ENCODE measurements at places on chromosomes 2 and 18.

DNA sequence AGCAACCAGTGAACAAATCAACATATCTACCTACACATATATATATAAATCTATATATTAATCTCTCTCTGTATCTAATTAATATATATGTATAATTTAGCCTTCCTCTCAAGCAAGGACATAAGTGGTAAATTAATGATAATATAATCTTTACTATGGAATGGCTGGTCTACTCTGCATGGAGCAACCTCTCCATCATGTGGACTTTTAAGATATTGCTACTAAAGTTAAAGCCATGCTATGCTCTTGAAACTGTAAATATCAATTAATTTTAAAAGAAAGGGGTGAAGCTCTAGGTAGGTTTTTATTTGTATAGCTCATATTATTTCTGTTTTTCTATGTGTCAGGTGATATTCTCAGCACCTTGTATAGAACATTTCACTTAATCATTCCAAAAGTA lies 147.0 kb downstream of the PPP1R1C start:
- DNase-seq: no peak

DNA sequence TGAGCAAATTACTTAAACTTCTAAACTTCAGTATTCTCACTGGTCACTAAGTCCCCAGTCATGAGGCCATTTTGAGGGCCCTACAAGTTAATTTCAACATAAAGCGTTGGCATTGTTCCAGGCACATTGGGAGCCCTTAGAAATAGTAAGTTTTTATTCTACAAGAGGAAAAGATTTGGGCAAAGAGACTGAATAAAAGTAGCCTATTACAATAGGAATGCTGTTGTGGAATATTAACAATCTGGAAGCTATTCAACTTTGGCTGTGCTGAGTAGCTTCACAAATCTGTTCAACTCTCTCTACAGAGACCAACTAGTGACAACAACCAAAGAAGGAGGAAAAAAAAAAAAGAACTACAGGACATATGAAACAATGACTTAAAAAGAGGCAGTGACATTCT lies 1287.5 kb upstream of the NXPH2 start:
- DNase-seq: no peak

- DNase-seq: no peak
Observed at GRCh38 chr18:27030421-27030820, 154.7 kb downstream of the CHST9 start.

DNA sequence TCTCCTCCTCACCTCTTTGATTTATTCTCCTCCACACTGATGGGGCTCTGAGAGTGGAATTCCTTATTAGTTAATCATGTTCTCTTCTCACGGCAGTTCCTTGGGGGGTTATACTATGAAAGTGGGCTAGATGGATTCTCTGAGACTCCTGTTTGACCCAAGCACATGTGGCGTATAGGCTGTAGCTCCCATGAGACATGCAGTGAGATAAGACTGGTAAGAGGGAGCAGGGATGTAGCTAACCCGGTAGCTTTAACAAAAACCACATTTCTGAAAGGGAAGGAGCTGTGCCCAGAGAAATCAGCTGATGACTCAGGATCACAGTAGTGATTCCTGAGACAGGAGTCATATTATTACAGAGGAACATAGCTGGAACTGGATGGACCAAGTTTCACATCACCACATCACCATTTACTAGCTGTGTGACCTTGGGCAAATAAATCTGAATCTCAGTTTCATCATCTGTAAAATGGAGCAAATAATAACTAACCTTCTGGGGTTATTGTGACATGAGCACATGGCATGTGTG lies 82.9 kb downstream of the CRIM1 start:
- peak; percentile 62 for DNase-seq

DNA sequence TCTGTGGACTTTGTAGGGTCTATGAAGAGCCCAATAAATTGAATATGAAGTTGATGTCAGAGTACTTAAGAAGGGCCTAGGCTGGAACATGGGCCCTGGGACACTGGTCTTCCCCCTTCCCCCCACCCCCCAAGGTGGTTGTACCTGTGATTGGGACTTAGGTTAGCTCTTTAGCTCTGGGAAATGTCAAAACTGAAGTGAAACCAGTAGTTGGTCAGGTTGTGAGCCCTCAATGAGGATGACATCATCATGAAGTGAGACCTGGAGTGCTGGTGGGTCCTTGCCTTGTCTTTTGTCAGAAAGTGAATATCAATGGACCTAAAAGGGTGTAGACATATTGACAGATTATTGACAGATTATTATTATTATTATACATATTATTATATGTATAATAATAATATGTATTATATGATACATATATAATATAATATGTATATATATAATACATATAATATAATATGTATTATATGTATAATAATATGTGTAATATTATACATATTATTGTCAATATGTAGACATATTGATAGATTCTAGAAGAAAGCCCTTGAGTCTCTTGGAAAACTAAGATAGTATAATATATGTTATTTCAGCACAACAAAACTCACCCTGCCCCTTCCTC lies 5.4 kb downstream of the MARS2 start:
- no peak for DNase-seq

- no peak for DNase-seq
Observed at GRCh38 chr18:78390348-78390951, 589.2 kb upstream of the SALL3 start.

GRCh38 chr2:207390302-207391095 lies 139.3 kb upstream of the CREB1 start:
- no peak for DNase-seq

- no peak for DNase-seq
Observed at GRCh38 chr2:178296394-178297090, 102.2 kb downstream of the OSBPL6 start.

DNA sequence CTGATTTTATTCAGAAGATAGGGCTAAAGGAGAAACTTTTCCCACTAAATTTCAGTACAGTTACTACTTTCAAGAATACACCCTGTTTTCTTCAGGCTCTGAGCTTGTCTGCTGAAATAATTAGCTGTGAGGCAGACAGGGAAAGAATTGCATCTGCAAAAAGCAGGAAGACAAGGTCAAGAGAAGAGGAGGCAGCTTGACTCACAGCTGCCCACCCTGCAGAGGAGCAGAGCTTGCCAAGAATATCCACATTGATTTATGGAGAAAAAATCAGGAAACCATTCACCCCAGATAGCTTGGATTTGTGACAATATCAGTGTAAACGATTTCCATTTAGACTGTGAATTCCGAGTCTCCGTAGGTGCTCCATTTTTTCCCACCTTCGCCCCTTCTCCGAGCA lies 49.0 kb downstream of the ACTR2 start:
- DNase-seq: no peak

DNA sequence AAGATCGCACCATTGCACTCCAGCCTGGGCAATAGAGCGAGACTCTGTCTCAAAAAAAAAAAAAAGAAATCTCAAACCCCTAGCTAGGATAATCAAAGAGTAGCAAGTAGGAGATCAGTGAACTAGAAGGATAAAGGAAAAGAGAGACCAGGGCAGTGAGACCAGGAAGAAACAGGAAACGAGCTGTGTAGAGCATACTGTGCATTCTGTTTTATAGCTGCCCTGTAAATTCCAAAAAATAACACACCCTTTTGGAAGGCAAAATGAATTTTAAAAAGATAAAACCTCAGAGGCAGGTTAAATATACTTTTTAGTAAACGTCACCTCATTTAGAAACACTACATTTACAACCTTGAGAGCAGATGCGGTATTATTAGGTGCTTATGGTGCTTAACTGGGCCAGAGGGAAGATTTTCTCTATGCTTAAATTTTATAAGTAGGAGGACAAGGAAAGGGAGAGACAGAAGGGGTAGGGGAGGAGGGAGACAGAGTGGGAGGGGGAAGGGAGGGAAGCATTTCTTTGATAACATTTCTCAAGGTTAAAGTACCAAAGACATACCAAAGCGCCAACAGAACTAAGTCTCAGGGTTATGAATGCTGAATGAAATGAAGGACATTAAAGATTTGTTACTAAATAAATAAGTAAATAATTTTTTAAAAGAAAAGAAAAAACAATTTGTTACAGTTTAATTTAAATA lies 30.1 kb downstream of the FEZ2 start:
- DNase-seq: no peak

DNA sequence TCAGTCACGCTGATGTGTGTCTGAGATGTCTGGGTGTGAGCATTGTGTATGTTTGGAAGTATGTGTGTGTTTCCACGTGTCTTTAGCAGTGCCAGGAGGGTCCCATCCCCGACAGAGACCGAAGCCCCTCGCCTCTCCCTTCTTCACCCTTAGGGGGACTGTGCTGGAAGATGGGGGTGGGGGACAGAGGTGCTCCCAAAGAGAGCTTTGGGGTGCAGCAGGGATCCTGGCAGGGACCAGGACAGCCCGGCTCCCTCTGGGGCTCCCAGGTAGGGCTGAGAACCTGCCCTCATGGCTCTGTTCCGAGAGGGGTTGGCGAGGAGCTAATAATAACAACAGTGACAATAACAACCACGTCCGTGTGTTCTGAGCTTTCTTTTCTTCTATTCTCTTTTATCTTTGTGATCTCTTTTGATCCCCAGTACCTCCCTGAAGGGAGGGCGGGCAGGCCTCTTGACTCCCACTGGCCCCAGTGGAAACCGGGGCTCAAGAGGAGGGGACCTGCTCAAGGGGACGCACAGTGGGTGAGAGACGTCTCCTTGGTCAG lies 57.6 kb downstream of the SMAD7 start:
- no peak for DNase-seq

GRCh38 chr2:71113843-71114242 lies 16.2 kb downstream of the MCEE start:
- DNase-seq: no peak

GRCh38 chr2:151197184-151198108 lies 64.2 kb downstream of the RBM43 start:
- DNase-seq: no peak

- no peak for DNase-seq
Observed at GRCh38 chr18:55289775-55290174, 298.2 kb downstream of the TCF4 start.

All from eye (tissue), 1 donor.